ENCODE measurements at places on chromosomes 11 and 22. TPM values are rescaled to one million over a fixed set of nuclear protein-coding genes. Genes with fewer than 3 reads are reported as not detected.

The MN1 gene
- 0.40 TPM for total RNA-seq

The APOL1 gene
- 15.0 TPM for total RNA-seq

The DDI1 gene
- total RNA-seq, result not detected

The ZFTA gene
- 1.9 TPM for total RNA-seq

The BCO2 gene
- total RNA-seq, result 2.5 TPM

The CHRM1 gene
- total RNA-seq, result not detected

The OR4D9 gene
- not detected for total RNA-seq
